ENCODE measurements at places on chromosomes 4 and X.

DNA sequence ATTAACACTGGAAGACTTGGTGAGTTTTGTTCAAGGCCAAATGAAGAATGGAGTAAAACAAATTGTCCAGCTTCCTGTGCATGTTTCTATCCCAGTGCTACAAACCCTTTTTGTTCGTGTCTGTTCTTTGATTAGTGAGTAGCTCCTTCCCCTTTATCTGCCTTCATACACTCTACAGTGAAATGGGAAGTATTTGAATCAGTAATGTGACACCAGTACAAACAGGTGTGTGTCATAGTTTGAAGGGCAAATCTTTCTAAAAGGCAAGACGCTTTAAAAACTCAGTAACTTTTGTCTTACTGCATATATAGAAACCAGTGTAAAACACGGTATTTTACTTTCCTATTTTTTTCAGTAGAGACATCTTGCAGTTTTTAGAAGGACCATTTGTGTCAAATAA is 5.9 kb downstream of the ARHGEF38 start:
- DNase-seq = no peak

DNA sequence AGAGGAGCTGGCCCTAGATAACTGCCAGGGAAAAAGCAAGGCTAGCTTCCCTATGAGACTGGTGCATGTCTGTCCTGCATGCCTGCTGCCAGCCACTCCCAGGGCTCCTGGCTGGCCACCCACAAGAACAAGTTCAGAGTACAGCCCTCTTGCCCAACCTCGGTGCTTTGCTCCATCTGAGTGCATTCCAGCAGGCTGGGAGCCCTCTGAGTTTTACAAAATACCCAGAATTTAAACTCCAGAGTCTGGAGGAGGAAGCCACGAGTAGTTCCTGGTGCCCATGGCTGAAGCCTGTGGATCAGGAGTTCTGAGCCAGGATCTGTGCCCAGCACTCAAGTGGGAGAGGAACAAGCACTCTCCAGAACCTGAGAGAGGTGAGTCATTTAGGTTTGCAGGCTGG is 111.6 kb downstream of the MAGEE2 start:
- DNase-seq = no peak

- DNase-seq = no peak
Measured at GRCh38 chr4:61953386-61953785, 753.3 kb downstream of the ADGRL3 start.

GRCh38 chr4:39415678-39416283 is 9.1 kb downstream of the KLB start:
- no peak for DNase-seq

- DNase-seq = no peak
Measured at GRCh38 chrX:68838571-68838910, 9.7 kb downstream of the EFNB1 start.

- no peak for DNase-seq
Measured at GRCh38 chr4:14716691-14717090, 285.6 kb upstream of the CPEB2 start.

- DNase-seq = no peak
Measured at GRCh38 chrX:78237127-78237526, 90.3 kb downstream of the CYSLTR1 start.

DNA sequence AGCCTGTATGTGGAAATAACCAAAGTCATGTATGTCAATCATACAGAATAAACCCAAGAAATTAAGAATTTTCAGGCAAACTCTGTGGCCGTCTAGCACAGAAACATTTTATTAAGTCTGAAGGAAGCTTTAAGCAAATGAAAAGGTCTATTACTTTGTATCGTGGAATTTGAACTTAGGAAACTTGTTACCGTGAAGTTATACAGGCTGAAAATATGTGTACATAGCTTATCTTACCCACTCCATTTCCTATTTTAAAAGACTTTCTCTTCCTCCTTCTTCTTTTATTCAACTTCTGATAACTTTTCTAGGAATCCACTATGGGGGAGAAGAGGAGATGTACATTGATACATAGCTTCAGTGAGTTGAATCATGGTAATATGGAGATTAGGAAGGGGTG is 108.3 kb downstream of the AGTR2 start:
- no peak for DNase-seq

- no peak for DNase-seq
Measured at GRCh38 chrX:153981771-153982533, 9.4 kb downstream of the TMEM187 start.

GRCh38 chr4:3310301-3311094 is 17.7 kb downstream of the RGS12 start:
- DNase-seq = no peak

GRCh38 chrX:2828344-2828958 is at the start of gene GYG2:
Gene GYG2 (plus strand): TSS chrX:2828930. CDS start chrX:2830189, 1,259 bp downstream.
- no peak for DNase-seq

GRCh38 chr4:176150704-176151103 is 44.7 kb downstream of the SPATA4 start:
- DNase-seq = no peak

- no peak for DNase-seq
Measured at GRCh38 chr4:62531731-62532130, 1331.6 kb downstream of the ADGRL3 start.

DNA sequence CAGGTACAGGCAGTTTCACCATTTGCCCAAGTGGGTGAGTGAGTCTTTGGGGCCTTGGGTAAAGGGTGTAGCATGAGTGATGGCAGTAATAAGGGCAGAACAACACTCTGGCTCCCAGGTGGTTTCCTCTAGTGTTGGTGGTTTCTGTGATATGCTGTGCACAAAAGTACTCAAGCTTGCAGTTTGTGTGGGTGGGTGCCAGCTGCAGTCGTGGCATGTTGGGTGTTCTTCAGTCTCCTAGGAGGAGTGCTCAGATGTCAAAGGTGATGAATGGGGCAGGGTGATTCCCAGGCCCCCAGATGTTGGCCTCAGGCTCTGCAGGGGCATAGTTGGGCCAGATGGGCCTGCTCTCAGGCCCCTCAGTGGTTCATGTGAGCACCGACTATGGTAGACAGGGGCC is 166.1 kb upstream of the KLF8 start:
- DNase-seq = no peak

DNA sequence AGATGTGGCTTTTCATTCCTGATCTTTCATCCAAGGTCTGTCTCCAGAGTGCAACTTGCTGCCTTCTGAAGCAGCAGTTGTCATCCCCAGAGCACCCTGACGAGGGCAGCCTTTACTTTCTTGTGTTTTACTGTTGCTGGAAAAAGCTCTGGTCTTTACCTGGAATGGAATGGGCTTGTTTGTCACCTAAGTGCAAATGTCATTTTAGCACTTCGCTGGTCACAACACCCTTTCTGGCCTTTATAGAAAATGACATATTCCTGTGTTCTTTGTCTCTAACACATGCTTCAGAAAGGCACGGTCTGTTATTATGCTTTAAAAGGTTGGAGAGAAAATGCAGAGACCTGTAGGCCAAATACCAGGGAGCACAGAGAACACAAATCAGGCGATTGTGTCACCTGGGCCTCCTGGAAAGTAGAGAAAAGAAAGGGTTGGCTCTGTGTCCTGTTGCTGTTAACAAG is 332.7 kb upstream of the IGFBP7 start:
- DNase-seq = no peak

DNA sequence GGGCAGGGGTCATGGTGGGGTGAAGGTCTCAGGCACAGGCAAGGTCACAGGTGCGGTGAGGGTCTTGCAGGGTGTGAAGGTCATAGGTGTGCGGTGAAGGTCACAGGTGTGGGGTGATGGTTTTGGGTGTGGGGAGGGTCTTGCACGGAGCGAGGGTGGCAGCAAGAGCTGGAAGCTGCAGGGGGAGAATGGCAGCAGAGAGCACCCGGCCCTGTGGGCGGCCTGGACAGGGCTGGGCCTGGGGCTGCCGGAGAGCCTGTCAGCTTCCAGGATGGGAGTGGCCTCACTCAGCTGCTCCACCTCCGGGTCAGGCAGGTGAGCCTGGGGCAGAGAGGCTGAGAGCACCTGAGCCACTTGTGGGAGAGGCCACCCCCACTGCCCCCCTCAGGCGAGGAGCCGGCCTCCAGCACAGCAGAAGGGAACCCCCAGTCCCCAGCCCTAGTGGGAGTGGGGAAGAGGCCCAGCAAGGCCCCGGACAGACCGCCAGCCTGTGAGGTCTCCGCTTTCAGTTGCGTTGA is 1.5 kb downstream of the MSANTD1 start:
- no peak for DNase-seq

DNA sequence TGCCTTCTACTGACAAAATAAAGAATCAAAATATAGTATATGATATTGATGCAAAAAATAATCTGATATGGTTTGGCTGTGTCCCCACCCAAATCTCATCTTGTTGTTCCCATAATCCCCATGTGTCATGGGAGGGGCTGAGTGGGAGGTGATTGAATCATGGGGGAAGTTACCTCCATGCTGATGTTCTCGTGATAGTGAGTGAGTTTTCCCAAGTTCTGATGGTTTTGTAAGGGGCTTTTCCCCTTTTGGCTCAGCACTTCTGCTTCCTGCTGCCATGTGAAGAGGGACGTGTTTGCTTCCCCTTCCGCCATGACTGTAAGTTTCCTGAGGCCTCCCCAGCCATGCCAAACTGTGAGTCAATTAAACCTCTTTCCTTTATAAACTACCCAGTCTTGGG is 70.2 kb downstream of the TMEM165 start:
- no peak for DNase-seq

- DNase-seq = no peak
Measured at GRCh38 chrX:135923353-135923752, 29.8 kb downstream of the SAGE1 start.

- no peak for DNase-seq
Measured at GRCh38 chrX:149688552-149688951, 23.3 kb upstream of the MAGEA11 start.

DNA sequence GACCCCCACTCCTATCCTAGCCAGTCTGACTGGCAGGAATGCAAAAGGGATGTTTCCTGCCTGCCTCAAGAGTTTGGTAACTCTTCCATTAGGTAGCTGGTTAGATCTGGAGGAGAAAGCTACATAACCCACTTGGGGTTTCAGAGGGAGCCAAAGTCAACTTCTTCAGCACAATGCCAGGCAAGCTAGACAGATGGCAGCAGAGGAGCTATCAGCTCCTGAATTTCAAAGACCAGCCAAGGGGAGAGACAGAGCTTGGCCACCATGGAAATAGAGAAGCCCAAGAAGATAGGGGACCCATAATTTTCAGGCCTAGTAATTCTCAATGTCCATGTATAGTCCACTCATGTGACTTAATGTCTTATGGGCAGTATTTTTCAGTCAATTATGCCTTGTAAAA is 56.4 kb downstream of the PGRMC1 start:
- DNase-seq = no peak

DNA sequence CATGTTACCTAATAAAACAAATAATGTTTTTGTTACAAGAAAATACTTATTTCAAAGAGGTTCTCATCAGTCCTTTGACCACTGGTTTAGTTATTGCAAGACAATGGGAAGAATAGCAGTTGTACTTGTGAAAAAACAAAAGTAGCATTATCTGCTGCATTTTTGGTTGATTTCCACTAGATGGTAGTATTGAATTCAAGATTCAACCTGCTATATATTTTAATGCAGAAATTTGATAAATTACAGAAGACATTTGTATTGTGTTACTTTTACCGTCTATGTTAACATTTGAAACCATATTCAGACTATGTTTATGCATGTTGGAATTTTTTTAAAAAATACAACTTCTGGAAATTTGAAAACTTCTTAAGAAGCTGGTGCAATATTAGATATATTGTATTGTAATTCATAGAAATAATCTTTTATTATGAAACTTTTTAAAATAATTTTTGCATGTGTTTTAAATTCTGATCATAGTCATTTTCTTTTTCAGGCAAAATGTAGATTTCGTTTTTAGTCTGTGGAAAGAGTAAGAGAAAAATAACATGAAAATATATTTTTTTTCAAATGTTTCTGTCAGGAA is 56.4 kb downstream of the SPCS3 start:
- DNase-seq = no peak

DNA sequence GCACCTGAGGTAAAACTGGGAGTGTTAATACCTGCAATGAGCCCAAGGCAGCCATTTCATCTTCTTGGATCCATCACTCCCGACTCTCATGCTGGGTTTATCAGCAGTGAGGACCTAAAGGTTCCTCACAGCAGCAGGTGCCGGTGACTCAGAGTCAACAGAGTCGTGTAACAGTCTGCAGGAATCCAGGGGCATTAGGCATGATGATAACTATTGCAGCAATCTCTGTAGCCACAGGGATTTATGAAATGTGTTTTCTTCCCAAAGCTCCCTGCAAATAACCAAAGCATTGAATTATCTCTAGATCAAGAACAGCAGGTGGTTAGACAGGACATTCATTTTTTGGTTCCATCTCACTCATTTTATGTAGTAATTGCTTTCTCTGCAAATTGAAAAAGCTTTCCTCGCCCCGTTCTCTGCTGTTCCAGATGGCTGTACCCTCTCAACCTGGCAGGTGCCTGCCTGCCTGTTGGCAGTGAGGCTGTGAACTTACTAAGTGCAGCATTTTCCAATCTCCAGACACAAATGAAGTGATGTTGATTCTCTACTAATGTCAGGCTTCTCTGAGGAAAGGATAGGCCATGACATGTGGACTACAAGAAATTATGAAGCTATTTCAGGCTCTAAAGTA is 48.1 kb upstream of the TSPAN7 start:
- peak; percentile 27 for DNase-seq

GRCh38 chrX:22141047-22141730 is 109.1 kb downstream of the PHEX start:
- DNase-seq = no peak

DNA sequence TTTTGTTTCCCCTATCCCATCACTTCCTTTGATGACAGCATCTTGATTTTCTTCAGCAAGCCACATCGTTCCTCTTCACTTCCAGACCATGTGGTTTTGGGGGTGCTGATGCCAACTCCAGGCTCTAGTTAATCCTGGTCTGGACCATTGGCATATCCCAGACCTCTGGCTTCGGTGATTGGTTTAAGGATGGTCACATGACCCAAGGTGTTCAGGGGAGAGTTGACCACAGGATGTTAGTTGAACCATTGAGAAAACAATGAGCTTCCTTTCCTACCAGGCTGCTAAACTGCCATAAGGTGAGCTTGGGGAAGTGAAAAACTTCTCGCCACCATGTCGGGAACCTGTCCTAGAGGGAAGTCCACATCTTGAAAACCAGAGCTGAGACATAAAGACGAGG is 60.9 kb upstream of the TLR3 start:
- no peak for DNase-seq

- no peak for DNase-seq
Measured at GRCh38 chrX:7582191-7582590, 260.8 kb upstream of the VCX start.

- DNase-seq = no peak
Measured at GRCh38 chr4:53511014-53511413, 80.3 kb downstream of the LNX1 start.

DNA sequence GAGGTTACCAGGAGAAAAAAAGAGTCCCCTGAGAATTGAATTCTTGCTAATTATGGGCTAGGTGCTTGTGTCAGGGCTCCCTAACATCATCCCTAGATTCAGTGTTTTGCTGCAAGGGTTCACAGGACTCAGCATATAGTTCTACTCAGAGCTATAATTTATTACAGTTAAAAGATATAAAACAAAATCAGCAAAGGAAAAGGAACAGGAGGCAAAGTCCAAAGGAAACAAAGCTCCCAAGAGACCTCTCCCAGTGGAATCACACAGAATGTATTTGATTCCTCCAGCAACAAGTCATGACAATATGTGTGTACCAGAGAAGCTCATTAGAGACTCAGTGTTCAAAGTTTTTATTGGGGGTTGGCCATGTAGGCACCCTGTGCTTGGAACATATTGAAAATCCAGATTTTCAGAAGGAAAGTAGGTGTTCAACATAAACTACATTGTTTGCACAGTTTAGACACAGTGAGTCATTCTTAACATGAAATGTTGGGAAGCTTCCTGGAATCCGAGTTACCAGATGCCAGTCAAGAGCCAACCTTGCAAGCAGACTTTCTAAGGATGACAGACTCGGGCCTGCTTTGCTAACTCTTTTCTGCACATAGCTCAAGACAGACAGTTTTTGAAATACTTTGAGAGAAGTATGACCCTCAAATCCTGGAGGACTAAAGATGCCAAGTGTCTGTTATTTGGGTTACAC is 311.3 kb upstream of the EMCN start:
- DNase-seq = no peak

Measured in NCI-H2171 (cell line).